Choroid plexus epithelial cell (primary cell): ENCODE measurements at places on chromosomes 7 and 10.
A peak's percentile ranks its signal among the peaks of the same experiment; 100 is the strongest.

DNA sequence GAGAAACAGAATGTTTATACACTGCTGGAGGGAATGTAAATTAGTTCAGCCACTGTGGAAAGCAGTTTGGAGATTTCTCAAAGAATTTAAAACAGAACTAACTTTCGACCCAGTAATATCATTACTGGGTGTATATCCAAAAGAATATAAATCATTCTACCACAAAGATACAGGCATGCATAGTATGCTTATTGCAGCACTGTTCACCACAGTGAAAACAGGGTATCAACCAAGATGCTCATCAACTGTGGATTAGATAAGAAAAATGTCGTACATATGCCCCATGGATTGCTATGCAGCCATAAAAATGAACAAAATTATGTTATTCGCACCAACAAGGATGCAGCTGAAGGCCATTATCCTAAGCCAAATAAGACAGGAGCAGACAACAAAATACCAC, 343.1 kb upstream of the KCND2 start:
- DNase-seq, result no peak

- peak; percentile 69 for DNase-seq
Observed at GRCh38 chr10:69124563-69125268, 738 bp downstream of the VPS26A start.

DNA sequence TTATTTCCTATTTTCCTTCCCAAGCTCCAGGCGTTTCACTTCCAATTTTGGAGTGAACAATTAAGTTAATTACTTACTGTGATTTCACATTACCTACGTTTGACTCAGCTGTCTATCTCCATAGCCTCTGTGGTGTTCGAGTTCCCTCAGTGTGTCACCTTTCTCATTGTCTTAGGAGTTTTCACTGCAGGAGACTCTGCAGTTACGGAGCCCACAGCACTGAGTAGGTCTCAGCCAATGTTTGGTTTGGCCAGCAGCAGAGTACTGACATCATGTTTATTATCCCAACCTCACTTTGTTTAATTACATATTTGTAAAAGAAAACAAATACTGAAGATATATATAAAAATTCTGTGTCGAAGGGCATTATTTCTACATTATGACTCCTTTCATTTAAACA, 1123.9 kb downstream of the CNTNAP2 start:
- DNase-seq, result no peak

GRCh38 chr7:85734823-85735222, 548.0 kb upstream of the SEMA3D start:
- DNase-seq, result no peak

DNA sequence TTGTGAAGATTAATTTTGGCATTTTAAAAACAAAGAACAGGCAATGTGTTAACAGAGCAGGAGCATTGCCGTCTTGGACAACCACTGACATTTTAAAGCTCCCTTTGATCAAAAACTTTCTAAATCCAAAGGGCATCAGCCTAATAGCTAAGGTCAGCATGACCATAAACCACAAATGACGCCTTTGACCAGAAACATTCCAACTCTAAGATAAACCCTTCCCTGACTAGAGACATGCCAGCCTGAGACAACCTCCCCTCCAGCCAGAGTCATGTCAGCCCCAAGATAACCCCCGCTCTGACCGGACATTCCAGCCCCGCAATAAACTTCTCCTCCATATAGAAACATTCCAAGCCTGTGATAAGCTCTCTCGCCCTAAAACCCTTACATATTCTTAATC, 949.4 kb upstream of the POT1 start:
- peak; percentile 52 for DNase-seq

DNA sequence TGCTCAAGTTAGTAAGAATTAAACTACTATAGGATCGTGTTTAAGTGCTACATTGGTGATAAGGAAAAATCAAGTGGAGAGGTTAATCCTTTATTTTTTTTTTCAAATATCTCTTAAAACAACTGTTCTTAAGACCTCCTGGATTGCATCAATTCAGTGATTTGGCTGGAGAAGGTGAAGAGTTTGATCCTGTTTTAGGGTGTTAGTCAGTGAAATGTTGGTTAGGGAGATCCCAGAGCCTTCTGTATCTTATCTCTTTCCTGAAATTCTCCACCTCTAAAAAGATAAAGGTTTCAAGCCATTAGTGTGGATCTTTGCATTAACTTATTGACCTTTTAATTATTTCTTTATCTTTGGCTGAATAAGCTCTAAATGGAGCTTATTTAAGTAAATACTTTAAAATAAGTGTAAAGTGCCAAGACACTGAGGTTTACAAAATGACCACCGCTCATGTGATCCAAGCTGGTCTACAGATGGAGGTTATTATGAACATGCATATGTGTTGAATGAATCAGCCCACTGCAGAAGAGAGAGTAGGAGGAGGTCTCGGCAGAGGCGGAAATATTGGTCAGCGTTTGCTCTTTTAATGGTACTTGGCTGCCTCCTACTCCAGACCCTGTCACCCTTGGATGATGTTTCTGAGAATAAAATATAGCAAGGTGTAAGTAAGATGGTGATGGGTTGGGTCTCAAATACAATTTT, 51.8 kb upstream of the BMPER start:
- peak; percentile 85 for DNase-seq

GRCh38 chr7:128165927-128166420, 75.1 kb upstream of the LEP start:
- DNase-seq, result no peak

GRCh38 chr7:3960050-3960763, 659.2 kb downstream of the SDK1 start:
- DNase-seq, result no peak

GRCh38 chr7:73741600-73741999, 3.0 kb upstream of the ABHD11 start:
- DNase-seq, result no peak

DNA sequence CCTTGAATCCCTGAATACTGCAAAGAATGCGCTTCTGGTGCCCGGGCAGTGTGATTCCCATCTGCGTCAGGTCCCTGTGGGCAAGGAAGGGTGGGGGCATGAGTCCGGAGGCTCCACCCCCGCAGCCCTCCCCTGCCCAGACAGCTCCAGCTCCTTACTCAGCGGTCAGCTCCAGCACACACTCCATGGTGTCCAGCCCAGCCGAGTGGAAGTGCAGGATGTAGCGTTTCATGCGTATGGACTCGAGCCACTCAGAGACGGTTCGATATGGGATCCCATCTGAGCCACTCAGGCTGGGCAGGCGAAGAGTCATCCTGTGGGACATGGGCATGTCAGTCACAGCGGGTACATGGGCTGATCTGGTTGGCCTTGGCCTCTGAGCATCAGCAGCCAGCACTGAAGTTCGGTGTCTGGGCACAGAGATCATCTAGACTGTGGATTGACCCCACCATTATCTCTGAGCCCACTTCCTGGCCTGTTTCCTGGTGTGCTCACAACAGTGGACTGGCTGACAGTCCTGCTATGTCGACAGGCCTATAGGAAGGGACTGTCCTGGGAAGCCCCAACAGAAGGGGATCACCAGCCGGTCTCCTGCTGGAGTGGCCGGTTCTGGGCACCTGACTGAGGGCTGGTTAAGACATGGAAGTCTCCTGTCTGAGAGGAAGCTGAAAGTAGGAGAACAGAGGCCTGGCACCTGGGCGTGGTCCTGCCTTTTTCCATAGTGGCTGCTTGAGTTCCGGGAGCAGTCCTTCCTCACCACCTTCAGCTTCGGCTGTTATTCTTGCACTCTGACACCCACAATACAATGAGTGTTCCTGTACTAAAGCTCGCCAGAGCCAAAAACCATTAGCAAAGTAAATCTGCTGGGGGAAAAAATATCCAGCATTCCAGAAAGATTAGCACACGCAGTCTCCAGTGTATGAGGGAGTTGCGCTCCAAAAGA, 10.6 kb downstream of the ZYX start:
- DNase-seq, result peak; percentile 75

DNA sequence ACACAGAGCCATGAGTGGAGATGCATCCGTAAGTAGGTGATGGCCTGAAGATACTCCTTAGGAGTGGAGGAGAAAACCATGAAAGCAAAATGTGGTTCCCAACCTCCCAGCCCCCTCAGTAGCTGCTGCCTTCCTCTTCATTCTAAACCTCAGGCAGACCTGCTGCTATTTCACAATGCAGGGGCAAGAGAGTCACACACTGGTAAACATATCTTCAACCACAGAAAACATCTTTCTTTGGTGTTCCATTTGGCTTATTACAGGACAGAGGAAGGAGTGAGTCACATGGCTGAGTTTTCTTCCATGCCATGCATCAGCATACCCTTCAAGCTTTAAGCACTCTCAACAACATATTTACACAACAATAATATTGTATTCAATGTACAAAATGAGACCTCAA, 342.1 kb downstream of the BMPER start:
- DNase-seq, result peak; percentile 55
